ENCODE measurements at places on chromosomes 1 and 21.

- DNase-seq = no peak
Measured at GRCh38 chr1:202012544-202013478, 2.4 kb downstream of the ELF3 start.

GRCh38 chr1:200206761-200207160, 179.3 kb downstream of the NR5A2 start:
- no peak for DNase-seq

- no peak for DNase-seq
Measured at GRCh38 chr1:111802110-111802509, 46.4 kb downstream of the DDX20 start.

- DNase-seq = no peak
Measured at GRCh38 chr1:58718435-58718834, 18.6 kb upstream of the MYSM1 start.

DNA sequence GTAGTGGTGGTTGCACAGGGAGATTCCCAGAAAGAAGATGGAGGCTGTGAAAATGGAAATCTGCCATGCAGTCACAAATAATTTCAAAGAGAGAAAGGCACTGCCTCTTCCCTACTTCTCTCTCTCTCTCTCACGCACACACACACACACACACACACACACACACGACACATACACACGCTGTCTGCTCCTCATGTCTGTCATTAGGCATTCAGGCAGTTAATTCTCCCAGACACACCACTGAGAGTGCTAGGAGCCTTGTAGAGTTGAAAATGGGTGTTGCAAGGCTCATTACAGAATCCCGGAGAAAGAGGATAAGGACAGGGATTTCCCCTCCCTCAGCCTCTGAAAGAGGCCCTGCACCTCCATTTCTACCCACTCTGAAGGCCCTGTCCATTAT, 47.8 kb upstream of the LRRN2 start:
- no peak for DNase-seq

GRCh38 chr21:15986277-15986676, 256.5 kb downstream of the USP25 start:
- no peak for DNase-seq

Measured in activated naive CD4-positive, alpha-beta T cell (primary cell).